Activated CD4-positive, alpha-beta T cell treated with anti-CD3 and anti-CD28 coated beads, Interleukin-10, Interleukin-2, amounts not matched to agents 100 ng/mL and 50 ng/mL, durations not matched to agents 16 hours and 8 hours (primary cell): ENCODE measurements at places on chromosomes 1 and 21.

GRCh38 chr1:183237046-183237445 lies 51.0 kb downstream of the LAMC2 start:
- DNase-seq = no peak

DNA sequence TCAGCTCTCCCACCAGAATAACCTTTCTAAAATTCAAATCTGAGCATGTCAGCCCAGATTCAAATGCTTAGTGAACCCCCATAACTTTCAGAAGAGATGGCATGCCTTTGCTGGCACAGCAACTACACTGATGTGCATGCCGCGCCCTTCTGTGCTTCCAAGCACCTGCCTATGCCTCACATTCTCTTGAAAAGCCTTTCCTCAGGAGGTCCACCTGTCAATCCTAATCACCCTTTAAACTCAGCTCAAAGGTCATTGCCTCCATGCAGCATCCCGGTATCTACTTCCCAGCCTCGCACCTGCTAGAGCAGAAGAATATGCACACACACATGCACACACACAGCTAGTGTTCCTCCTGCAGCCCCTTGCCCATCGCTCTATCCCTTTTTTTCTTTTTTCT lies 5.2 kb upstream of the S100A2 start:
- DNase-seq = no peak

DNA sequence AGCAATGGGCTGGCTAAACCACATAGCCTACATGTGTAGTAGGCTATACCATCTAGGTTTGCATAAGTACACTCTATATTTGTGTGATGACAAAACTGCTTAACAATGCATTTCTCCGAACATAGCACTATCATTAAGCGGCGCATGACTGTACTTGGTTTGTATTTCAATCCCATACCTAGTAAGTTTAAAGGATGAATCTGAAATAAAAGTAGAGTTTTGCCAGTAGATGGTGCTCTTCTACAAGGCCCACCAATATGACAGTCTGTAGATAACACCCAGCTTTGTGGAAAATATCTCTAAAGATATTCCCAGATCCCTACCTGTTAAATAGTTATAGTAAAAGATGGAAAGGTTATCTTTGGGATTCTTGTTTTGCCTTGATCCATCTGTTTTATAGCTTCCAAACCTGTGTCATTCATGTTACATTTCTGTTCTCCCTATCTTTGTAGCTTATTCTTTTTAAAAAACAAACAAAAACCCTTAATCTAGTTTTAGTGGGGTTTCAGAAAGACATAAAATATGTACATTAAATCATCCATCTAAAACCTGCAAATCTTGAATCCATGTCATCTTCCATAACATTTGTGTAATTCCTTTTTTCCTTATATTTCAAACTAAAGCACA lies 33.9 kb upstream of the ASPM start:
- peak; percentile 36 for DNase-seq

- DNase-seq = no peak
Measured at GRCh38 chr1:81560629-81561028, 240.1 kb upstream of the ADGRL2 start.

- no peak for DNase-seq
Measured at GRCh38 chr1:203519053-203519840, 25.3 kb downstream of the OPTC start.
